Activated CD8-positive, alpha-beta memory T cell treated with anti-CD3 and anti-CD28 coated beads, Interleukin-2, amount 10 ng/mL, durations not matched to agents 7 days and 5 days (primary cell): ENCODE measurements at places on chromosomes 4 and X. TPM values are rescaled to one million over a fixed set of nuclear protein-coding genes. Genes with fewer than 3 reads are reported as not detected.

Gene CNGA1
- total RNA-seq, result not detected

Gene ADH1A
- total RNA-seq, result not detected

Gene EXOSC9
- total RNA-seq, result 59.5 TPM

Gene PDE5A
- total RNA-seq, result 0.18 TPM

Gene SCRG1
- not detected for total RNA-seq

Gene RHOXF2B
- total RNA-seq, result not detected

Gene DRP2
- total RNA-seq, result 1.6 TPM

Gene MGARP
- 0.20 TPM for total RNA-seq

Gene SLC6A14
- not detected for total RNA-seq

Gene NEK1
- 21.6 TPM for total RNA-seq

Gene FAM114A1
- total RNA-seq, result not detected

Gene FAM184B
- not detected for total RNA-seq

Gene NUDT11
- 1.5 TPM for total RNA-seq

Gene TRO
- 3.2 TPM for total RNA-seq

Gene DDX60
- total RNA-seq, result 173 TPM

Gene OTUD6A
- total RNA-seq, result not detected

Gene NPNT
- total RNA-seq, result not detected

Gene SEC31A
- 87.9 TPM for total RNA-seq

Gene SULT1E1
- total RNA-seq, result not detected

Gene FGF16
- not detected for total RNA-seq

Gene HELT
- not detected for total RNA-seq

Gene GPR173
- total RNA-seq, result not detected

Gene TMPRSS11F
- not detected for total RNA-seq

Gene LRP2BP
- total RNA-seq, result 0.73 TPM

Gene INTU
- total RNA-seq, result 0.12 TPM

Gene GABRE
- not detected for total RNA-seq

Gene MSANTD1
- total RNA-seq, result 0.73 TPM

Gene HSFX2
- total RNA-seq, result 0.53 TPM

Gene UCP1
- not detected for total RNA-seq

Gene EDNRA
- total RNA-seq, result not detected

Gene CCDC120
- 7.9 TPM for total RNA-seq

Gene TASL
- 9.0 TPM for total RNA-seq

Gene TMEM154
- total RNA-seq, result 23.9 TPM

Gene EDA2R
- 3.6 TPM for total RNA-seq

Gene IBSP
- not detected for total RNA-seq

Gene GASK1B
- not detected for total RNA-seq

Gene FIP1L1
- 79.5 TPM for total RNA-seq

Gene ADH1C
- not detected for total RNA-seq

Gene COL4A6
- not detected for total RNA-seq

Gene MAGEC1
- total RNA-seq, result not detected

Gene XK
- 0.14 TPM for total RNA-seq

Gene FRMPD4
- total RNA-seq, result not detected
